ENCODE measurements at places on chromosomes 1 and 21.

DNA sequence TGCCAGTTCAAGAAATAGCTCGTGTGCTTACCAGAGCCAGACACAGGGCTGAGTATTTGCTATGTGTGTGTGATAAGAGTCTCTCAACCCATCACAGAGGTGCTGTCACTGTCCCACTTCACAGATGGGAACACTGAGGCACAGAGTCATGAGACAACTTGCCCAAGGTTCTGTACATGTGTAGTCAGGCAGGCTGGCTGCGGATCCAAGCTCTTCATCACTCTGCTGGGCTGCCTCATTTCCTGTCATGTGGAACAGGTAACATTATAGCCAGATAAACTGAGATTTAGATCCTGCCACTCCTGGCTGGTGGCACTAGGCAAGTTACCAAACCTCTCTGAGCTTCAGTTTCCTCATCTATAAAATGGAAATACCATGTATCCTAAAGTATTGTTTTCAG, 77.8 kb downstream of the ITPKB start:
- no peak for DNase-seq

GRCh38 chr1:180053594-180054567, 99.3 kb downstream of the CEP350 start:
- no peak for DNase-seq

DNA sequence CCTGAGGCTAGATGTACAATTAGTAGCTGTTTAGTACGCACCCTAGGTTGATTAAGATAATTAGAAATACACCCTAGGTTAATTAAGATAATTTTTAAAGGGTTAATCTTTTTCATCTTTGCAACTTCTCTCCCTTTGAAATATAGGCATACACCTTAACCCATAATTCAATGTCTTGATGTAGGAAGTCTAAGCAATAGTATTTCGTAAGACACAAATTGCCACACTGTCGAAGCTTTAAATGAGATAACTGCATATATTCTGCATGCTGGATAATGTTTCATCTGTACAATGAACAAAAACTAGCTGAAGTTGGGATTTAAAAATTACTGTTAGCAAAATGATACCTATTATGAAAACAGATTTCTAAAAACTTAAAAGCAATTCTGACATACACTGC, 122.9 kb downstream of the EVI5 start:
- DNase-seq: no peak

- DNase-seq: no peak
Measured at GRCh38 chr1:164771041-164771618, 212.1 kb downstream of the PBX1 start.

DNA sequence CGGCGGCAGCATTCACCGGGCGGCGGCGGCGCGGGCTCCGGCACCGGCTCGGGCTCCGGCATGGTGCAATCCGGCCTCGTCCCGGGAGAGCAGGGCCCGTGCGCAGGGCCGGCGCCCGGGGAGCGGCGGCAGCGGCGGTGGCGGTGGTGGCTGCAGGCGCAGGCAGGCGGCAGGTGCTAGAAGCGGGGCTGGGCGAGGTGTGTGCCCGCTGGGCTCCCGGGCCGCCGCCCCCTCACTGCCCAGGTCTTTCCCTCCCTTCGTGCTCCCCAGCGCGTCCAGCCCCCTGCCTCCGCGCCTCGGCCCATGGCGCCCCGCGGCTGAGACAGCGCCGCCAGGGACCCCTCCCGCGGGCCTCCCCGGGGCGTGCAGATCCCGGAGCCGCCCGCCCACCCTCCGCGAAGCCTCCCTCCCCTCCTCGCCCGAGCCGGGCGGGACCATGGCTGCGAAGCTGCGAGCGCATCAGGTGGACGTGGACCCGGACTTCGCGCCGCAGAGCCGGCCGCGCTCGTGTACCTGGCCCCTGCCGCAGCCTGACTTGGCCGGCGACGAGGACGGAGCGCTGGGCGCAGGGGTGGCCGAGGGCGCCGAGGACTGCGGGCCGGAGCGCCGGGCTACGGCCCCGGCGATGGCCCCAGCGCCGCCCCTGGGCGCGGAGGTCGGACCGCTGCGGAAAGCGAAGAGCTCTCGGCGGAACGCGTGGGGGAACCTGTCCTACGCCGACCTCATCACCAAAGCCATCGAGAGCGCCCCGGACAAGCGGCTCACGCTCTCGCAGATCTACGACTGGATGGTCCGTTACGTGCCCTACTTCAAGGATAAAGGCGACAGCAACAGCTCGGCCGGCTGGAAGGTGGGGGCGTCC, 492 bp downstream of the FOXO6 start:
- no peak for DNase-seq

DNA sequence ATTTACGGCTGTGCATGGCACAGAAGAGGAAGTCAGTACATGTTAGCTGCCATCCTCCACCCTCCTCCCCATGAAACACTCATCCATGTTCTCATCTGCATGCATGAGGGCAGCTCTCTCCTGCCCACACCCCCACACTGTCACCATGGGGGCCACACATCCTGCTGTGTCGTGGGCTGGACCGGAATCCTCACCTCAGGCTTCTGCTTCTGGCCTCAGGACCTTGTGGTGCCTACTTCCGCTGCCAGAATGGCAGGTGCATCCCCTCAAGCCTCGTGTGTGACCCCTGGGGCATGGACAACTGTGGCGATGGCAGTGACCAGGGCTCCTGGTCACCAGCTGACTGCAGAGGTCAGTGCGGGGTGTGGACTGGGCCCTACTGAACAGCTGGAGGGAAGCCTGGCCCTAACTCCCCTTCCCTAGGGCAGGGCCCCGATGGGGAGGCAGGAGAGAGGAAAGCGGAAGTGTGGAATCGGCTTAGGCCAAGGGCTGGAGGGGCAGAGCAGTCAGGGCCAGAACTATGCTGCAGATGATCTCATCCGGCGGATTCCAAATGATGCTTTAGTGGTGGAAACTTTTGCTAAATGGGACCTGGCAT, 3.8 kb downstream of the LDLRAD2 start:
- DNase-seq: peak; percentile 18

DNA sequence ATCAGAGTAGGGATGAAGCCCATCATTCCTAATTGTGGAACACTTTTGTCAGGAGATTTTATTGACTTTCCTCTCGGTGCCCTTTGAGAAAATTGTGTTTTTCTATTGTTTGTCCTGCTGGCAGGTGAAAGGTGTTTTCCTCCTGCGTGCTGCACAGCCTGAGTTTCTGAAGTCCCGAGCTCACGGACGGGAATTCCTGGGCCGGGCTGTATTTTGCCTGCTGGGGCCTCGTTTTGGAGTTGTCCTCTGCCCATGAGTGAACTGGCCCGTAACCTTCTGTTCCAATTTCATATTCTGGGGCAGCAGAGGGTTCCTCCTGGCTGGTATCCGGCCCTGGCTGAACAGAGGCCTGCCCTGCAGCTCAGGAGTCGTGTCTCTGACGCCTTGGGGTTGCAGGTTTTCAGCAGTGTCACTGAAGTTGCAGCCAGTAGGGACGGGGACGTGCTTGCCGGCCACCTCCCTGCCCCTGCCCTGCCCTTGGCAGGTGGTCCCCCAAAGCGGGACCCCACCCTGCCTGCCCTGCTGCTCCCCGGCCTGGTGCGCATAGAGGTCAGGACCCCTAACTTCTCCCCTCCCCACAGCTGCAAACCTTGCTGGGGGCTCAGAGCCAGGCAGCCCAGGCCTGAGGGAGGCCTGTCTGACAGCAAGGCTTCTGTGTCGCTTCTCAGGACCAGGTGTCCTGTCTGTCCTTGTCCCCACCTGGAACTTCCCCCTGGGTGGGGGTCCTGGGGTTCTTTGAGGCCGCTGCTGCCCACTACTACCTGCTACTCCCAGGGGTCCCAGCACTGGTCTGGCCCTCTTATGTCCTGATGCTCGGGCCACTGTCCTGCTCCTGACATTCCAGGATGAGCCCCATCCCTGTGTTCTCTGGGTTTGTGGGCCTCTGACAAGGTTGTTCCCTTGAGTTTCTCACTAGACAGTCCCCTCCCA, 49.0 kb downstream of the SLX9 start:
- no peak for DNase-seq

DNA sequence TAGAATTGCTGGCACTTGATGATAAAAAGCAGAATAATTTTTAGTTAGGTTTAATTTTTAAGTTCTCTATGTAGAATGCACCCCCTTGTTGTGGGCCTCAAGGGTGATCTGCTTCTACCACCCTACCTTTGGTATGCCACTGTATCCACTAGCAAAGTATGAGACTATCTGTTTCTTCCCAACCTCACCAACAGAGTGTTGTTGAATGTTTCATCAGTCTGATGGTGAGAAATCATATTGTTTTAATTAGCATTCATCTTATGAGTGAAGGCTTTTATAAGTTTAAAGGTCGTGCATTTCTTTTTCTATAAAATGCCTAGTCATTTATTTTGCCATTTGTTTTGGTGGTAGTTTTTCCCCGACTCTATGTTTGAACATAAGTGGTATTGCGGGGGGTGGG, 141.0 kb downstream of the MAGI3 start:
- no peak for DNase-seq

- DNase-seq: no peak
Measured at GRCh38 chr1:226638608-226639007, 90.0 kb downstream of the STUM start.

GRCh38 chr1:115650961-115651360, 9.2 kb downstream of the VANGL1 start:
- DNase-seq: no peak

Measured in CD4-positive, alpha-beta T cell treated with Interleukin-4 for 1 hour (primary cell).